ENCODE measurements at places on chromosomes 3 and 15. TPM values are rescaled to one million over a fixed set of nuclear protein-coding genes. Genes with fewer than 3 reads are reported as not detected.

DNA sequence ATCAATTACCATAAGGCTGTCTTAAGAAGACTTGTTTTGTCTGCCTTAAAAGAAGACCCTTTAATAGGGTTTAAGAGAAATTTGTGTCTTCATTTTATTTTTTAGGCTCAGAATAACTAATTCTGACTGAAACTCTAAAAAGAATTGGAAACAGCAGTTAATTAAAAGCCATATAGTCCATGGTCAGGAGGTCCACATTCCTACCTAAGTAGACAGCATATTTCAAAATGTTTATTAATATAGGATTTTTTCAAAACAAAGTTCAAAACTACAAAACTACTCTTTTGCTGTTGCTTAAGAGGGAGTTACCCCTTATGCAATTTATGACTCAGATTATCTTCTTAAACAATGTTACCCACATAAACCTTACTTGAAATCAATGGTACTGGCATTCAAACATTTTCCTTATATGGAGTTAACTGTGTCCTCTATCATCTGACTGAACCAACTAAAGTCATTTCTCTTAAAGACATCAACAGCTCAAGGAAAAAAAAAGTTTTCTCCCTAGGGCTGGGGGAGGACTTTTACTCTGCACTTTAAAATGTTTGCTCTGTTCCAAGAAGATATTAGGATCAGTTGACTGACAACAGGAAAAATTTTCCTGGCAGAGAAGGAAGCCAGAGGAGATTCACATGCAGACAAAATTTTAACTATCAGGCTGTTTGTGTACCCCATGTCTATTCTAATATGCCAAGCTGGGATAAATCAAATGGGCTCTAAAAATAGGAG is 56.8 kb upstream of the NANOGP8 start:
- DNase-seq = peak; percentile 27

GRCh38 chr3:47838503-47838902 is 35.6 kb downstream of the DHX30 start:
- DNase-seq = no peak

DNA sequence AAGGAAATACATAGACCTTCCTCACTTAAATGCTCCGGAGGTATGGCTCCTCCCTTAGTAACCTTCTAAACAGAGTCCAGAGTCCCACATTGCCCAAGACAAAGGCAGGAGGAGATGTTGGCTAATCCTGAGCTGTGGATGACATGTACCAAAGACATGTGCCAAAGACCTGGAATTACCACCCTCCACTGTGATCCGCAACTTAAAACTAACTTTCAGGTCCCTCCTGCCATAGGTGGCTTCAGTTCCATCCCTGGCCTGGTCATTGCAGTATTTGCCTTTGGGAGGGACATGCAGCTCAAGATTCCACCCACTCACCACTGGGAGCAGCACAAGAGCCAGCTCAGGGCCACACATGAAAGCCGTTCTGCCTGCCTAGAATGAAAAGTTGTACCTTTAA is 28.0 kb downstream of the MYZAP start:
- no peak for DNase-seq

DNA sequence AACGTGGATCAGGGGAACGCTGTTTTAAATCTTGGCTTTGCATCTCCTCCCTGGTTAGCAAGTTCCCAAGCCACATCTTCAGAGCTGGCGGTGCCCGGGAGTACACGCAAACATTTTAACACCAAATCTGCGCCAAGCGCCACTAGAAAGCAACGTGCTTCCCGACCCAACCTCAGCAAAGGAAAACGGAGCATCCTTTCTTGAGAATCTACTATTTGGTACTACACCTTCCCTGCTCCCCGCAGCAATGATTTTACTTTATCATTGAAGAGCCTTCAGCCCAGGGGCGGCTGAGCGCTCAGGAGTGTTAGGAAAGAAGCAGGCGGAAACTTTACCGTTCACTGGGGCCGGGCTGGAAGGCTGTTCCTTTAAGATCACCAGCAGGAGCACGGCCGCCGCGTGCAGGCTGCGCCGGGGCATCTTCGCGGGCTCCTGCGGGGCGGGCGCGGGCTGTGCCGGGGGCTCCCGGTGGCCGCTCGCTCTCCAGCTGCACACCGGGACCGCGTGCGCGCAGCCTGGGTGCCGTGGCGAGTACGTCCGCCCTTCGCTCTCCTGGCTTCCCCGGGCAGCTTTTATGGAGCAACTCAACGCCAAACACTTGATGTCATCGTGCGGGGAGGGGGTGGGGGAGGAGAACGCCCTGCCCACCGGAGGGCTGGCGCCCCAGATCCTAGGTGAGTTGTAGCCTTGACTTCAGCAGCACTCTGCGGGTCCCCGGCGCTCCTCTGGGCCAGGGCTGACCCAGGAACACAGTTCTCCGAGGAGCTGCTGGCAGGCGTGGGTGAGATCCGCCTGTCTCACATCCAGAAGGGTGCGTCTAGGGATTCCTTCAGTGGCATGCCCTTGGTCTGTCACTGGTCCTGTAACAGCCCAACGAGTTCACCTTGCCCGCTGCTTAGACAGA is at the start of gene CA12:
Gene CA12, minus strand, starts transcription at position 546 of the 904 bp plus-strand sequence. Its CDS starts 126 bp downstream, at position 420.
- DNase-seq = no peak

- no peak for DNase-seq
Measured at GRCh38 chr3:66200147-66200546, 20.7 kb upstream of the SLC25A26 start.

DNA sequence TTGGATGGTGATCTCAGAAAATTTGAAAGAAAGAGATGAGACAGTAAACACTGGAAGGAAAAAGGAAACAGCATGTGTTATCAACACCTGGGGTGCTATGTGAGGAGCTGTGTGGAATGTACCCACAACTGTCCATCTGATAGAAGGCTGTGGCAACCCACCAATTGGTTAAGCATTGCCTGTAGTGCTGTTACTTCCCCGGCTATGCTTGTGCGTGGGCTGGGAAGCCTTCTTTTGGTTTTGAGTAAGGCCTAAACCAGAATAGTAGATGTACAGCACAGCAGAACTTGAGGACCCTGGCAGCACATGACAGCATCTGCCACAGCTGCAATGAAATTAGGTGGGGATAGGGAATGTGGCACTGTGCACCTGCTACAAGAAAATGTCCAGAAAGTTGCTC is 184.5 kb downstream of the FHIT start:
- no peak for DNase-seq

DNA sequence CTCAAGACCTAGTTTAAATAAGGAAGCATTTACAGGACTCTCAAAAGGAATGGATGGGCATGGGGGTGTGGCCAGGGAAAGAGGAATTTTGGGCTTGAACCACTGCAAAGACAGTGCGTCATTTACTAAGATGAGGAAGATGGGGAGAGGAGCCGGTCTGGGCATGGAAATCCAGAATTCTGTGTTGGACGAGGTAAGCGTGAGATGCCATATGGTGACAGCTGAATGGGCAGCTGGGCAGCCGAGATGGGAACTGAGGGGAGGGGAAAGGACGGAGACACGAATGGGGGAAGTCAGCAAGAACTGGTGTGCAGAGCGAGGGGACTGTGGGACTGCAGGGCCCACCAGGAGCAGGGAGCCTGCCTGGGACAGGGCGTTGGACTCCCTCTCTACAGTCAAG is 24.2 kb downstream of the TMEM44 start:
- DNase-seq = no peak

DNA sequence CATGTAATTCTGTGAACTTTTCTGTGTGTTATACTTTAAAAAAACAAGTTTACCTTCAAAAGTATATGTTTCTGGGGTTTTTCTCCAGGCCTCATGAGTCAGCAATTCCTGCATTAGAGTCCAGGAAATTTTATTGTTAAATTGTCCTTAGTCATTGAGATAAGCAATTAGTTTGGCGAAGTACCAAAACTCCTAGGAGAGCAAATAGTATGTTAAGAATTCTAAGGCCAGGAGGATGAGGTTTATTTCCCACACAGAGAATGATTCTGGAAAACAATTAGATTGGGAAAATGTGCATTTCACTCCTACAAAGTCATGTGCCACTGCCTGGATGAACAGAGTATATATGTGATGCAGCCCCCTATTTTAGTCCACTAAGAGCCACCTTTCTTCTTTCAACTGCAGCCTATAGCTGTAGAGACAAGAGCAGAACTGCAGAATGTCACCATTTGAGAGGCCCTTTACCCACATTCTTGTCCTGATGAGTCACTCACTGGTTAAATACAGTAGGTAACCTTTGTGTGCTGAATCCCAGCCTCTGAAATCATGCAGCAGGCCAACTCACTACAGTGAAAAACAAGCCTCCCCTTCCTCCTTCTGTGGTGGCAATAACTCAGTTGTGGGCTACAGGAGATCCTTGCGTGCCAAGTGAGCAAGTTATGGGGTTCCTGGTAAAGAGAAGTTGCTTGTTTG is 452.8 kb upstream of the THBS1 start:
- DNase-seq = peak; percentile 43

Gene GOLGA8H
- 1.1 TPM for polyA plus RNA-seq

Gene TMEM89
- polyA plus RNA-seq = not detected

Gene TWF2
- polyA plus RNA-seq = 199 TPM

Gene SEMA3G
- not detected for polyA plus RNA-seq

All from CD14-positive monocyte (primary cell).